Lung microvascular endothelial cell (primary cell): ENCODE measurements at places on chromosomes 2 and 18. TPM values are rescaled to one million over a fixed set of nuclear protein-coding genes. Genes with fewer than 3 reads are reported as not detected.

DNA sequence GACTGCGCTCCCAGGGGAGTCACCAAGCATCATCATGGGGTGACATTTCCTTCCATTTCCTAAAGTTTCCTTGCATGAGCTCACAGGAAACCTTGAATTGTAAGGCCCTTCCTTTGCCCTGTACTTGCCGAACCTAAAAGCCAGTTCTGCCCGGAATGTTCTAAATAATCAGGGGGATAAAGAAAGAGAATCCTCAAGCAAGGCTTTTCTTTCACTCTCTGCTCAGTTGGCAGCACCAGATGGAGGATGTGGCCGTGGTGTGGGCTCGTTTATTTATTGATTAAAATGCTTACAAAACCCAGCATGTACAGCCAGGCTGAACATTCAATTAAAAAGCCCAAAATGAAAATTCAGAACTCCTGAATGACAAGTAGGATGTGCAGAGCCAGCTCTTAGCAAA, 170.5 kb downstream of the SH3RF3 start:
- DNase-seq = no peak

The MEMO1 gene
- total RNA-seq = 29.4 and 30.6 TPM in 2 replicates

The CD207 gene
- under 0.01 TPM in 1 of 2 replicates, not detected in the other for total RNA-seq

The TRIM54 gene
- total RNA-seq = 0.44 and 1.2 TPM in 2 replicates

The NCL gene
- total RNA-seq = 65.1 and 76.1 TPM in 2 replicates

DNA sequence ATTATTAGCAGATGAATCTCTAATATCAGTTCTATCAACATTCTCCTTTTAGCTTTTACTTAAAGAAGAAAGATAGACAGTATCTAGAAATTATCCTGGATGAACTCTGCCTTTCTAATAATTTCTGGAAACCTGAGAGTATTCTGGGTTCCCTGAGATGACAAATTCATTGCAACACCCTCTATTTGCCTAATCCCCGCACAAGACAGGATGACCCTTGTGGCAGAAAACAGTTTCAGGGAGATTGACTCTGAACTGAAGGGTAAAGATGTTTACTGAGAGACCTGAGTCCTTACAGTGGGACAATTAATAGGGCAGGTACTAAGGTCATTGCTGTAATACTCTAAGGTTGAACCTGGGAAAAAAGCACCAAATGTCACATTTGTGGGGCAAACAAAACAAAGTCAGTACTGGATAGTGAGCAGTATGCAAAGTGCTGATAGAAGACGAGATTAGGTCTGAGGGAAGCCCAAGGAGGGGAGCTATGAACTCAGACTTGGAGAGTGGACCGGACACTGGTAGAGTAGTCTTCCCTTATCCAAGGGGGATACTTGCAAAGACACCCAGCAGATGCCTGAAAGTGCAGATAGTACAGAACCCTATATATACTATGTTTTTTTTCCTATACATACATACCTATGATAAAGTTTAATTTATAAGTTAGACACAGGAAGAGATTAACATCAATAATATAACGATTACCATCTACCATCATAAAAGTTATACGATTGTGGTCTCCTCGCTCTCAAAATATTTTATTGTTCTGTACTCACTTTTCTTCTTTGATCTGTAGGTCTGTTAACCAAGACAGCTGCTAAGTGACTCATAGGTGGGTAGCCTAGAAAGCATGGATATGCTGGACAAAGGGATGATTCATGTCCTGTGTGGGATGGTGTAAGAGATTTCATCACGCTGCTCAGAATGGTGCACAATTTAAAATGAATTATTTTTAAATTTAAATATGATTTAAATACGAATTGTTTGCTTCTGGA, 148.3 kb upstream of the KLHL14 start:
- DNase-seq = peak; percentile 95

The ZNF521 gene
- total RNA-seq = 74.3 and 130 TPM in 2 replicates

DNA sequence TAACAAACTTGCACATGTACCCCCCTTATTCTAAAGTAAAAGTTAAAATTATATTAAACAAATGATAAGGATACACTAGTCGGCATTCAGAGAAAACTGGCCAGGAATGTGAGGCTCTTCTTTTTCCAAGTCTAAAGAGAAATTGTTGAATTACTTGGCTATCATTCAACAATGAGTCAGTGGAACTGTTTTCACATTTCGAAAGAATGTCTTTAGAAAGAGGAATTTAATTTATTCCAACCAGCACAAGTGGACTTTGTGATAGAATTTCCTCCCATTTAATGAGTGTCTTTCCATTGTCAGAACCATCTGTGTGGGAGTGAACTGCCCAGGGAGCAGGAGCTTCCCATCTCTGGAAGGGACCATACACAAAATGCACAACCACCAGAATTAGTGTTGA, 792.2 kb downstream of the EPHA4 start:
- DNase-seq = no peak

The PROC gene
- under 0.01 TPM in 2 replicates for total RNA-seq

DNA sequence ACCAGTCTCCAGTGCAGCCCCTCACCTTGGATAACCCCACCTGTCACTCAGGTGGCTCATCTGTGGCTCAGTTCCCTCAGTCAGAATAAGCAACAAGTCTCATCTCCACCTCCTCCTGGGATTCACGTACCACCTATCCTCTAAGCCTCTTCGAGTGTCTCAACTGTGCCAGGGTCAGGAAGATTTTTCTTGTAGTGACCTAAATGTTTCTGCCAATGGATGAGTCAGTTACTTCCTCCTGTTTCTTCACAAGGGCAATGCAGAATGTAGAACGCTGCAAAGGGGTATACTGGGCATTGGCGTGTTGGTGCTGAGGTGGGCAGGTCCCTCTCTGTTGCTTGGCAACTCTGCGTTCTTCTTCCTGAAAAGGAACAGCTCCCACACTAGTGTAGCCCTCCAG, 213.3 kb upstream of the CXCR4 start:
- peak; percentile 14 for DNase-seq

DNA sequence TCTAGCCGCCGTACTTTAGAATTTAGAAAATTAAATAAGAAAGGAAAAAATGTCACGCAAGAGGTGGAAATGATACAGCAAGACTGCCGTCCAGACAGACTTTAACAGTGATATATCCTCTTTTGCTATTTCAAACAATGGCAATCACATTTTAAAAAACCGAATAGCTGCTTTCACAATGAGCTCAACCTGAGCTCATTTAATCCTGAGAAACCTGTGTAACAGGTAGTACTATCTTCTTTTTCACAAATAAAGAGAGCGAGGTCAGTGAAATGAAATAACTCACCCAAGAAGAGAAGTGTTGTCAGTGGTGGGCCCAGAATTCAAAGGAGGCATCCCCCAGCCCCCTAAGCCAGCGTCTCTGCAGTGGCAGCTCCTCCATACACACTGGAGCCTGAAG, 60.7 kb upstream of the DAPL1 start:
- DNase-seq = no peak

- no peak for DNase-seq
Observed at GRCh38 chr18:8910186-8910822, 192.2 kb upstream of the NDUFV2 start.

DNA sequence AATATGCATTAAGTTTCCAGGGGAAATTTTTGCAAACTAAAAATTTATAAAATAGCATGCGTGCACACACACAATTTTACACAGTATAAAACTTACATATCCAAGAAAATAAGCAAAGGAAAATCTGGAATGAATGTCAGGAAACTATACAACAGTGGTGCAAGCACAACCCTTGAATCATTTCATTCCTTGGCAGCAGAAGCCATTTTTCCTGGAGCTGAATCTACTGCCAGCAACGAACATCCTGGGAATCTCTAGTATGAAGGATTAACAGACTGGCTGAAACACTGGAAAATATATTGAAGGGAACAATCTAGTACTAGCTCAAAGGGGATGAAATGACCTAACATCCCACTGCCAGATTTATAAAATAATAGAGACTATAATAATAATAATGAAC, 235.3 kb downstream of the DYM start:
- DNase-seq = peak; percentile 31

DNA sequence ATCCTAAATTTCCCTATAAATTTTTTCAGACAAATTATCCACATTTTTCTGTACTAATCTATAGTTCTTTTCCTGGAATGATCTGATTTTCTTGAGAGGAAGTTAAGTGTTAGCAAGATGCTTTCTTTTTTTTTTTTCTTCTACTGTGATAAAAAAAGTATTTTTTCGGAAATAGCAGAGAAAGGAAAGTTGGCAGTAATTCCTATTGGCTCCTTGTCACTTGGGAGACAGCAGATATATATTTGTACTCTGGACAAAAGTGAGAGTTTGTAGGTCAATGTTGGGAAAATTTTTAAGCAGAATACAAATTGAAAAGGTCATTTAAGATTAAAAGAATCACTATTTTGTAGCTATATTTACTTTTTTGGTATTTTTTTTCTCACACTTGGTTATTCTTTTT, 635.7 kb upstream of the NRXN1 start:
- DNase-seq = no peak

GRCh38 chr2:197259470-197259999, 51.0 kb downstream of the ANKRD44 start:
- no peak for DNase-seq

DNA sequence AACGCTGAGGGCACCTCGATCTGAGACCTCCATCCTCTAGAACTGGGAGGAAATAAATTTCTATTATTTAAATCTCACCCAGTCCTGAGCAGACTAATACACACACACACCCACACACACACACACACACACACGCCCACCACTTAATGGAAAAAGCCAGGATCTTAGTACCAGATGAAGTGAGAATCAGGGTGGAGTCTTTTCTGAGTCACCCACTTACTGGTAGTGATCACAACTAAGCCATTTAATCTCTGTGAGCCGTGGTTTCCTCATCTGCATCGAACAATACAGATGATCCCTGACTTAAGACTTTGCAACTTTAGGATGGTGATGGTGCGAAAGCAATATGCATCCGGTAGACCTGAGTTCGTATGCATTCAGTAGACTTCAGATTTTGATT, 18.6 kb downstream of the THNSL2 start:
- no peak for DNase-seq

The MLPH gene
- 0.20 and 0.22 TPM in 2 replicates for total RNA-seq

DNA sequence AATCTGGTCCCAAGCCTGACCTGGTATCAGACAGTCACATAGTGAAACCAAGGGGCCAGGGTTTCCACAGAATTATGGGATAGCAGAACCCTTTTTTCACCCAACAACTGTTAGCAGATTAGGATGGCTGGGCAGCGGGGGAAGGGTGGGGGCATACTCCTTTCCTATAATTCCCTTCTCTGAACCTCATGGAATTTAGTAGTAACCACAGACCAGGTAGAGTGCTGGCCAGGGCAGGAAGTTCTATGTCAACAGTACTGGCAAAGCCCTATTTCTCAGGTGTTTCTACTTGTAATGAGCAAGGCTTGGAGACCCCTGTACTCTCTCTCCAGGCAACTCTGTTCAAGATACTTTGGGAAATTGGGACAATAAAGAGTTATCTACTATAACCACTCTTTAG, 174.6 kb downstream of the THADA start:
- DNase-seq = no peak

The SP9 gene
- not detected in 2 replicates for total RNA-seq

DNA sequence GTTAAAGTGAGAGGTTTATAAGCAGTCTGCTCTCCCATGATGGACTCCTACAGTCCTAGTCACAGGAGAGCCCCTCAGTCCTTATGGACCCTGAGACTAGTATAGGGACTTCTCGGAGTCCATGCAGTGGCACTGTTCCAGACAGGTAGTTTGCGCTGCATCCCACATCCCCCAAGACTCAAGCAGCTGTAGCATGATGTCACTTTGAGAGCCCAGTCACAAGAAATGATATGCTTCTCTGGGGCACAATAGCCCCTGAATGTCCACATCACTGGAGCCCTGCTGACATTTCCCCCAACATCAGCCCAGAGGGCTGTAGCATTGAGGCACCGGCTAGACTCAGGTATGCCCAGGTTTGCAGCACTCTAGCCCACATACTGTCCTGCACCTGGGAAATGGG, 220.1 kb downstream of the OTX1 start:
- no peak for DNase-seq

- peak; percentile 62 for DNase-seq
Observed at GRCh38 chr2:241507430-241508239, 749 bp downstream of the STK25 start.

GRCh38 chr2:49288113-49288705, 133.9 kb upstream of the FSHR start:
- DNase-seq = no peak

The TSPYL6 gene
- not detected in 2 replicates for total RNA-seq

The DHRS9 gene
- not detected in 2 replicates for total RNA-seq

The NEURL3 gene
- under 0.01 and 0.20 TPM in 2 replicates for total RNA-seq

The SFTPB gene
- total RNA-seq = not detected in 2 replicates

The GAL3ST2 gene
- total RNA-seq = not detected in 2 replicates

The TMEM247 gene
- total RNA-seq = not detected in 2 replicates

DNA sequence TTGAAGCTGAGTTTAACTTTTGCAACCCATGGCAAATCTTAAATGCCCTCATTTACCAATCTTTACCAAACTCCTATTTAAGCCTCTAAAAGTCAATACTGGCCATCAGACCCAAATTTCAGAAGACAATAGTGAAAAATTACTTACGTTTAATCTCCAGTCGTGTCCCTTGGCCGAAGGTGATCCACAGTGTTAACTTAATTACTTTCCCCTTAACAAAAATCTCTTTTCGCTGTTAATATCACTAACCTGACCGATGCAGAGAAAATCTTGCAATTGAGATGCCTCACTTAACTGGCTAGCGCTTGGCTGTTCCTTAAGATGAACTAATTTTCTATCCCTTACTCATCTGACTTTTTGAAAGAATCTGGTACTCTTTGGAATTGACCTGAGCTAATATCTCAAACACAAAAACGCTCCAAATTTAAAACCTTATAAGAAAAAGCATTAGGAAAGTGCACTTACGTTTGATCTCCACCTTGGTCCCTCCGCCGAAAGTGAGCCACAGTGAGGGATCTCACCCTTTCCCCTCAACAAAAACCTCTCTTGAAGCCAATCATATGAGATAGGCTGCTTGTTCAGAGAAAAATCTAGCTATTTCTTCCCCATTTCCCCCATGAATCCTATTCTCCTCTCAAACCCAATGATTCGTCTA, 169.1 kb downstream of the RPIA start:
- DNase-seq = no peak

The AP1S3 gene
- total RNA-seq = 1.6 and 2.2 TPM in 2 replicates

The SLC66A2 gene
- total RNA-seq = 26.4 and 33.1 TPM in 2 replicates

- DNase-seq = no peak
Observed at GRCh38 chr2:174753038-174753633, 11.1 kb downstream of the CHRNA1 start.

The ARHGAP28 gene
- 0.79 and 1.5 TPM in 2 replicates for total RNA-seq

GRCh38 chr2:77778917-77779316, 256.7 kb upstream of the LRRTM4 start:
- DNase-seq = no peak

GRCh38 chr18:50749421-50749820, 70.4 kb downstream of the MRO start:
- DNase-seq = no peak

GRCh38 chr2:237492137-237492890, 5.3 kb downstream of the MLPH start:
- no peak for DNase-seq
